ENCODE measurements at places on chromosomes 7 and 10. TPM values are rescaled to one million over a fixed set of nuclear protein-coding genes. Genes with fewer than 3 reads are reported as not detected.

The KLF14 gene
- not detected for total RNA-seq

The PPP1R17 gene
- not detected for total RNA-seq

The NME8 gene
- total RNA-seq: not detected

The TMEM273 gene
- 0.34 TPM for total RNA-seq

The SORBS1 gene
- total RNA-seq: 0.34 TPM

The CUBN gene
- 0.71 TPM for total RNA-seq

The CLCN1 gene
- not detected for total RNA-seq

The OPN4 gene
- total RNA-seq: not detected

The HGF gene
- total RNA-seq: not detected

The ATE1 gene
- 28.4 TPM for total RNA-seq

The VSTM4 gene
- not detected for total RNA-seq

The ABCB8 gene
- 19.5 TPM for total RNA-seq

The MRLN gene
- not detected for total RNA-seq

The GHRHR gene
- total RNA-seq: not detected

The KAZALD1 gene
- total RNA-seq: 2.4 TPM

The NPY4R2 gene
- total RNA-seq: not detected

The AASS gene
- 6.6 TPM for total RNA-seq

The PROSER2 gene
- 24.3 TPM for total RNA-seq

The EN2 gene
- total RNA-seq: under 0.01 TPM

The PRSS37 gene
- total RNA-seq: not detected

The OR6B1 gene
- not detected for total RNA-seq
